ENCODE measurements at places on chromosomes 1 and 21. TPM values are rescaled to one million over a fixed set of nuclear protein-coding genes. Genes with fewer than 3 reads are reported as not detected.

FALEC gene
- polyA plus RNA-seq = 0.81 TPM

GBP6 gene
- not detected for polyA plus RNA-seq

C4BPA gene
- 0.43 TPM for polyA plus RNA-seq

AADACL3 gene
- not detected for polyA plus RNA-seq

PRXL2B gene
- 36.1 TPM for polyA plus RNA-seq

RAB7B gene
- polyA plus RNA-seq = 2.2 TPM

DMBX1 gene
- not detected for polyA plus RNA-seq

DNA sequence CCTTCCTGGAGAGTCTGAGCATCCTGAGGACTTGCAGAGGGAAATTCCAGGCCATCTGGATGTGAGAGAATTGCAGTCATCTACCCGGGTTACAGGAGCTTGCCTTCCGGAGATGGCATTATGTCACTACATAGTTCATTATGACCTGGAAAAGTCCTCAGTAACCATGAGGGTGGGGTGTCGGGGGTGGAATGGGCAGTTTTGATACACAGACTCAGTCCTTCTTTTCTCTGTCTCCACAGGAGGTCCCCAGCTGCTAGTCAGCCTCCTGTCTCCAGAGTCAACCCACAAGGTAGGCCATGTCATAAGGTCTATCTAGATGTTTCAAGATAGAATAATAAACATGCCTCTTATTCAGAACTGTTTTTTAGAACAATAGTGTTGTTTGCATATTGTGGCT is 268.2 kb upstream of the SGIP1 start:
- no peak for DNase-seq

GRCh38 chr21:17269760-17270159 is 243.1 kb upstream of the CXADR start:
- no peak for DNase-seq

GRCh38 chr1:41622859-41623732 is 138.6 kb upstream of the EDN2 start:
- no peak for DNase-seq

DNA sequence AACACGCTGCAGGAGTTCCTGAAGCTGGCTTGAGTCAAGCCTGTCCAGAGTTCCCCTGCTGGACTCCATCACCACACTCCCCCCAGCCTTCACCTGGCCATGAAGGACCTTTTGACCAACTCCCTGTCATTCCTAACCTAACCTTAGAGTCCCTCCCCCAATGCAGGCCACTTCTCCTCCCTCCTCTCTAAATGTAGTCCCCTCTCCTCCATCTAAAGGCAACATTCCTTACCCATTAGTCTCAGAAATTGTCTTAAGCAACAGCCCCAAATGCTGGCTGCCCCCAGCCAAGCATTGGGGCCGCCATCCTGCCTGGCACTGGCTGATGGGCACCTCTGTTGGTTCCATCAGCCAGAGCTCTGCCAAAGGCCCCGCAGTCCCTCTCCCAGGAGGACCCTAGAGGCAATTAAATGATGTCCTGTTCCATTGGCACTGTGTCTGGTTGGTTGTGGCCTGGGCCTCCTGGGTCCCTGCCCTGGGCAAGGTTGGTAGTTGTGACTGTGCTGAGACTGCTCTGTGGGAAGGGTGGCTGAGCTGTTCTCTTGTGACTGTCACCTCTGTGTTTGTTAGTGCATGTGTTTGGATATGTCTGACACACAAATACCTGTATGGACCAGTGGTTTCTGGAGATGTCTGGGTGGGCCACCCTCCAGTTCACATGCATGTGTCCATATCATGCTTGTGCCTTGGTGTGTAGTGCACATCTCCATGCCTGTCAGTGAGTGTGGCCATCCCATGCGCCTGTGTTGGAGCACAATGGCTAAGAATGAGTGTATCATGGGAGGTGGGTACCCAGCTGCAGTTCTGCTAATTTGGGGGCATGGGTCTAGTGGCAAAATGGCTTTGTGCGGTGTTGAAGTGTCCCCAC is 1.4 kb downstream of the SH3BGRL3 start:
- no peak for DNase-seq

DNA sequence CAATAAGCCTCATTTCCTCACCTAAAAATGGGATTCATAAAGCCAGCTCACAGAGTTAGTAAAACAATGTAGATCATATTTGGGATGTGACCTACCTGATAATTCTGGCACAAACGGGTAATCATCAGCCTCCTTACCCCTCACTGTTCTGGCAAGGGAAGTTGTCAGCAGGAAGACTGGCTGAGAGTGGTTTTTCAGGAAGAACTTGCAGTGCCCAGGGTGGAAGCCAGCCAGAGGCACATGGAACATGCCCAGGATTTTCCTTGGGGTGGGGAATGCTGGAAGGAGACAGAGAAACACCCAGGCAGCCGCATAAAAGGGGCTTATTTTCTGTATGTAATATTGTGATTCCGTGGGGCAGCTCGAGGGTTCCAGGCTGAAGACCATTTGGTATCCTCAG is 7.7 kb upstream of the SLC5A9 start:
- no peak for DNase-seq

DNA sequence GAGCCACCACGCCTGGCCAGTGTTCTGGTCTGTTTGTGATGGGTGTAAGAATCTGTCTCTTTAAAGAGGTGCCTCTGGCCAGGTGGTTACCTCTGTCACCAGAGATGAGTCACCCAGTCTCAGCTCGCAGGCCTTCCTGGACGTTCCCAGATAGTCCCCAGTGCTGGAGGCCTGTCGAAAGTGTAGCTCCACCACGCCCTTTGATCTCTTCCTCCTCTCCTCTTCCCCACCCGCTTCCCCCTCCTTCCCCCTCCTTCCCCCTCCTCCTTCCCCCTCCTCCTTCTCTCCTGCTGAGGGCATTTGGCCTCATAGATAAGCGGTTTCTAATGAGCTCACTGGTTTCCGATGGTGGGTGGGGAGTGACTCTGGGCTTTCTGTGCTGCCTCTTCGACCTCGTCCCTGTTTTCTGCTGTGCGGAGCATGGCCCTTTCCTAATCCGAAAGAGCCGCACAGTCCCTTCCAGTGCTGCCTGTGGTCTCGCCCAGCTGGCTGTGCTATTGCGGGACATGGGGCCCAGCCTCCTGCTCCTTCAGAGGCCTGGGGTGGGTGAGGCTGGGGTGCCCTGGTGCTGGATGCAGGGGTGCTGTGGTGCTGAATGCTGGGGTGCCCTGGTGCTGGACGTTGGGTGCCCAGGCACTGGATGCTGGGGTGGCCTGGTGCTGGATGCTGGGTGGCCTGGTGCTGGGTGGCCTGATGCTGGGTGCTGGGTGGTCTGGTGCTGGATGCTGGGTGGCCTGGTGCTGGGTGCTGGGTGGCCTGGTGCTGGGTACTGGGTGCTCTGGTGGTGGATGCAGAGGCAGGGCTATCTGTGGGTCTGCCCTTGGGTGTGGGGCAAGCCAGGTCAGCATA is 19.2 kb downstream of the AGPAT3 start:
- no peak for DNase-seq

- no peak for DNase-seq
Measured at GRCh38 chr1:160406131-160406968, 6.0 kb downstream of the VANGL2 start.

DNA sequence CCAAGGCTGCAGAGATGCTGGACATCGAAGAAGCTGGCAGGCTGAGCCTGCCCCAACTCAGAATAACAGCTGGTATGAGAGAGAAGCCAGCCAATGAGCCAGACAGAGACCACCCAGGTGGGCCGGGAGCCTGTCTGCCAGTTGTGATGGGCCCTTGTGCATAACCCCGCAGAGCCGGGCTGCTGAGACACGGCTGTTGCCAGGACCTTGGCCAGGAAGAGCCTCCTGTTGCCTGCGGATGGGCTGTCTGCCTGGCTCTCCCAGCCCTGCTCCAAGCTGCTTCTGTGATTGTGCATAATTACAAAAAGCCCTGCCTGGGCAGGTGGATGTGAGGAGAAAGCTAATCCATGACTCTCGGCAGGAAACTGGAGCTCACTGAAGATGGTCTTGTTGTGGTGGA is 126.5 kb downstream of the CAPN8 start:
- no peak for DNase-seq

- DNase-seq = no peak
Measured at GRCh38 chr1:19419691-19420090, 65.6 kb downstream of the CAPZB start.

GRCh38 chr1:199858856-199859255 is 168.7 kb upstream of the NR5A2 start:
- no peak for DNase-seq

DNA sequence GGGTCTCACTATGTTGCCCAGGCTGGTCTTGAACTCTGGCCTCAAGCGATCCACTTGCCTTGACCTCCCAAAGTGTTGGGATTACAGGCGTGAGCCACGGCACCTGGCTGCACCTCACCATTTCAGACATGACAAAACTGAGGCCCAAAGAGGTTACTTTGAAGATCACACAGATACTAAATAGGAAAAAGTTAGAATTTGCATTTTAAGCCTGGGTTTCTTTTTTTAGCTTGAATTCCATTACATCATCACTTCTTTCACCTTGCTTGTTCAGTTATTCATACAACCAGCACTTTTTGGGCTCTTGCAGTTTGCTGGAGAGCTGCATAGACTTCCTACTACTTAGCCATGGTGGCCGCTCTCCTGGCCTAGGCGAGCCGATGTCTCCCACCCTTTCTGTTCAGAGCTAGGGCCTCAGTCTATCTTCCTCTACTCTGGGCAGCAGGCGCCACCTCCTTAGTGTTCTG is 16.3 kb upstream of the CD2 start:
- no peak for DNase-seq

DNA sequence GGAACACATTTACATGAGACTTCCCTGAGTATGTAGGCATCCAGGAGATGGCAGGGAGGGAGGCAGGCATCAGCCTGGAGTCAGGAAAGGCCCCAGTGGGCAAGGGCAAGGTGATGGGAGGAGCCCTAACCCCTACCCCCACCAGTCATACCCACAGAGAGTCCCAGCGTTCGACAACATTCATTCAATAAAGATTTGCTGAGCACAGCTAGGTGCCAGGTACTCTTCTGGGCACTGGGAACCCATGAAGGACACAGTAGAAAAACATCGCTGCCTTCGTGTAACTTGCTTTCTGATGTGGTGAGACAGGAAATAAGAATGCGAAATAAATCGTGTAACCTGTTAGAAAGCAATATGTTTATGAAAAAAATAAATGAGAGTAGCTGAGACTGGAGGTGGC is 77.3 kb upstream of the GADD45A start:
- DNase-seq = no peak

DNA sequence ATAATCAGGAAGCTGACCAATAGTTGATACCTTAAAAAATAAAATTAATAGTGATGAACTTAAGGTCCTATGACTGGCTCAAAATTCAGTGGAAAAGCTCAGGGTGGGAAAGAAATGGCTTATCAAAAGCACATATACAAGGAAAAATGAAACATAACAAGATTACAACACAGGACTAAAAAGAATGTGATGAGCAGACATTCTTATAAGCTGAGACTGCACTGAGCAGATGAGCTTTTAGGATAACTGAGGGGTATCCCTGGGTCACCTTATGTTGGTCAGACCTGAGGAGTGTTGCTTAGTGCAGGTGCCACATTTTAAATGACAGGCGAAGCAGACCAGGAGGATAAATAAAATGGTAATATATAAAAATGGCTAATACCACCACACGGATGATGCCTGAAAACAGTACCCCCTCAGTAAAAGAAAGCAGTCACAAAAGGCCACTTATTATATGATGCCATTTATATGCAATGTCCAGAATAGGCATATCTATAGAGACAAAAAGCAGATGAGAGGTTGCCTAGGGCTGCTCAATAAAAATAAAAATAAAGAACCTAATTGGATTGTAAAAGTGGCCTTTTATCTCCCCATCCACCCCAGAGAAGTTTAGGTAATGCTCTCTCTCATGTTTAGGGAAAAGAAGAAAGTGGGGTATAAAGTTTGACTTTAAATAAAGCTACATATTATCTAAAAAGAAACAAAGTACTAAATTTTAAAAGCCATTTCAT is 163.9 kb downstream of the SLC45A1 start:
- DNase-seq = no peak

- DNase-seq = no peak
Measured at GRCh38 chr21:14977814-14978213, 87.0 kb downstream of the NRIP1 start.

DNA sequence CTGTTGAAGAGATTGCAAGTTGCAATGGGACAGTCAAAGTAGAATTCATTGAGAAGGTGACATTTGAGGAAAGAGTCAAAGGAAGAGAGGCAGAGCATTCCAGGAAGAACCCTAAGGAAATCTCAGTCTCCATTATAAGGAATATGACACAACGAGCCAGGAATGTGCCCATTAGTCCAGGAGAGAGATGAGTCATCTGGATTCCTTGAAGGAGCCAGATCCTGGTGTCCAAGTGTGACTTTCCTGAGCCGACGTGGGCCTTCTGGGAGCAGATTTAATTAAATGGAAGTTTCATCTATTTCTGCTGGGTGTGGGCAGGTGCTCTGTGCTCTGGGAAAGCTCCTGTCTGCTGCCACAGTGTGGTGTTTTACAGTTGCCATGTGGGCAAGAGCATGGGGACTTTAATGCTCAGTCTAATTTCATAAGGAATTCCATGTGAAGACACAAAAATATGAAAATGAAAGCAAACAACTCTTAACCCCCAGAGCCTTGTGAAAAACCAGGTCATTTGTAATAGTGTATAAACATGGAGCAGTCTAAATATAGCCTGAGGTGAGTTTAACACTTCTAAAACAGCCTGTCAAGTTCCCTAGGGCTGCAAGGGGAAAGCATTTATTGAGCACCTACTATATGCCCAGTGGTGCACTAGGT is 111.4 kb upstream of the ARTN start:
- DNase-seq = no peak

- DNase-seq = no peak
Measured at GRCh38 chr1:41281334-41281733, 39.2 kb upstream of the SCMH1 start.

DNA sequence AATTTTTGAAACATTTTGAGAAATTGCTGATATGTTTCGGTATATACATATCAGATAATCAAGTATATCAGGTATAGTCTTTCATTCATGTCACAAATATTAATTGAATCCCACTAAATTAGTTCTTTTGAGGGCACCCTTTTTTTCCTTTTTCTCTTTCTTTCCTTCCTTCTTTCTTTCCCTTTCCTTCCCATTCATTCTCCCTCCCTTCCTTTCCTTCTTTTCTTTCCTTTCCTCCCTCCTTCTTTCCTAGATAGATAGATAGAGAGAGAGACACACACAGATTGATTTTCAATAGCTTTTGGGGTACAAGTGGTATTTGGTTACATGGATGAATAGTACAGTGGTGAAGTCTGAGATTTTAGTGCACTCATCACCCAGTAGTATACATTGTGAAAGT is 5.7 kb downstream of the NSL1 start:
- DNase-seq = no peak

GRCh38 chr1:147283011-147283410 is 40.5 kb downstream of the CHD1L start:
- no peak for DNase-seq

GRCh38 chr1:116795482-116795829 is 41.2 kb downstream of the CD2 start:
- DNase-seq = no peak

DNA sequence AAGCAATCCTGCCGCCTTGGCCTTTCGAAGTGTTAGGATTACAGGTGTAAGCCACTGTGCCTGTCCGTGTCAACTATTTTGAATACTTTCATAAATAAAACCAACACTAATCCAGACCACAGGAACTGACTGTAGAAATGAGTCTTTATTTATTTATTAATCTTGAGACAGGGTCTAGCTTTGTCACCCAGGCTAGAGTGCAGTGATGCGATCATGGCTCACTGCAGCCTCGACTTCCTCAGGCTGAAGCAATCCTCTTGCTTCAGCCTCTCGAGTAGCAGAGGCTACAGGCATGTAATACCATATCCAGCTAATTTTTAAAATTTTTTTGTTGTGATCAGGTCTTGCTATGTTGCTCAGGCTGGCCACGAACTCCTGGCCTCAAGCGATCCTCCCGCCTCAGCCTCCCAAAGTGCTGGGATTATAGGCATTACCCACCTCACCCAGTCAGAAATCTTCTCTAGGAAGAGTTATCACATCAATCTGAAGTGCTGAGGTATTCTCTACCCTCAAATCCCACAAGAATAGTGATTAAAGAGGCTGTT is 21.7 kb upstream of the CPLANE2 start:
- no peak for DNase-seq

All from renal cortex interstitium (tissue), 15 donors.